Activated naive CD4-positive, alpha-beta T cell (primary cell): ENCODE measurements at places on chromosomes 11 and 22.

DNA sequence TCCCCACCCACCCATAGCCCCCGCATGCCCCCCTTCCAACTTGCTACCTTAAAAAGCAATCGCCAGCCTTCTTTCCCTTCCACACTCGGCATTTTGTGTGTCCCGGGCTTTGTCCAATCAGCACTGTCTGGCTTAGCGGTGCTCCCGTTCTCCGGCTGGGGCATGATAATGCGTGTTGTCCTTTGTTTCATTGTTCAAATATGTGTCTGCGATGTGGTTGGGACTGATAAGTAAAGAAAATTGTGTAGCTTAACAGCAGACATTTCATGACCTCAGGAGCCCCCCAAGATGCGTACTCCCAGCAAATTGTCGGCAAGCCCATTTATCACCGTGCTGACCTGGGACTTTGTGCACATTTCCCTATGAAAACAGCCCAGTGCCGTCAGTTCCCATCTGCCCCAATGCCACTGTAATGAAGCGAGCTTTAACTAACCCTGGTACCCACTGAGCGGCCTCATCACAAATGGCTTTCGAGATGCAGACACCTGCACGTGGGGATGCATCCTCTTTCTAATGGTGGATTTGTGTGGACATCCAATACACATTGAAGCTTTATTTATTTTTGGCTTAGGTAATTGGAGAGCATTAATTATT lies 167.0 kb upstream of the E2F8 start:
- no peak for DNase-seq

DNA sequence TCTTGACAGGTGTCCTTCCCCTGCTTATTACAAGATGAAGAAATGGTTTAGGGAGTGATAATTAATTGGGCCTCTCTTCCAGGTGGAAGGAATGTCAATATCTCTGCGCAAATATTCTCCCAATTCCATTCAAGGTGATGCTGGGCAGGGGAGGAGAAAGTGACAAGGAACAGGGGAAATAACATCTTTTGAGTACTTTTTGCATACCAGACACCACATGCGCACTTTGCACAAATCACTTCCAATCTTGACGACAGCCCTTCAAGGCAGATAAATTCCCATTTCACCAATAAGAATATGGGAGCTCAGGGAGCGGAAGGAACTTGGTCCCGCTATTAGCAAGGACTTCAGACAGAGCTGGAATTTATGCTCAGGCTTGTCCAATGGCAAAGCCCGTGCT lies 145.1 kb upstream of the TBCEL start:
- no peak for DNase-seq

DNA sequence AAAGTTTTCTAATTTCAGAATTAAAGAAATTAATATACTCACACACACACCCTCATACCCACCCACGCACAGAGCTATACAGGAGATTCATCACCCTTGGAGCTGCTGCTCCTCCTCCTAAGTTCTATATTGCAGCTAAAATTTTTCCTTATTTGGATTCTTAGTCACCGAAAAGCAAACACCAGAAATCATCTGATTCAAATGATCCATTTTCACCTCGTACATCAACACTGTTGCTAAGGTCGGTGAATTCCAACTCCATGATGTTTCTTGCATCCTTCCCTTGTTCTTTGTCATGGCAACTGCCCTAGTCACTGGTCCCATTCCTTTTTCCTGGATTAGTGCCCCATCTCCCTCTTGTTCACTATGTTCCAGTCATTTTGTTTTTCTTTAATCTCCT lies 286.2 kb downstream of the GRM5 start:
- DNase-seq: no peak

GRCh38 chr22:35555946-35556547 lies 15.4 kb downstream of the RASD2 start:
- no peak for DNase-seq

DNA sequence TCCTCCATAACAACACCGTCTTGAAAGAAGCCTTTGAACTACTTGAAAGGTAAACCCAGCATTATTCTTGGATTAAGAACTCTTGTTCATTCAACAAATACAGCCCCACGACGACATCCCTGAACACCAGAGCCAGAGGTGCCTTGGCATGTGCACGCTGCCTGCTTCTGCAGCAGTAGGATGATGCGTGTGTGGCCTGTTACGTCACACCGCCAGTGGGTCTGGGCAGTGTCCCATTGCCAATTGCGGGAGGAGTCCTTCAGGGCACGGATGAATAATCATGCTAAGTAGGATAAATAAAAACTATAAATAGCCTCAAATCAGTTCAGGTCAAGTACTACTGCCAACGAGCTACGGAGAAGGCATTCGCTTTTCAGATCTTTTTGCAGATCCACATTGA lies 380.5 kb downstream of the SHANK2 start:
- DNase-seq: no peak

DNA sequence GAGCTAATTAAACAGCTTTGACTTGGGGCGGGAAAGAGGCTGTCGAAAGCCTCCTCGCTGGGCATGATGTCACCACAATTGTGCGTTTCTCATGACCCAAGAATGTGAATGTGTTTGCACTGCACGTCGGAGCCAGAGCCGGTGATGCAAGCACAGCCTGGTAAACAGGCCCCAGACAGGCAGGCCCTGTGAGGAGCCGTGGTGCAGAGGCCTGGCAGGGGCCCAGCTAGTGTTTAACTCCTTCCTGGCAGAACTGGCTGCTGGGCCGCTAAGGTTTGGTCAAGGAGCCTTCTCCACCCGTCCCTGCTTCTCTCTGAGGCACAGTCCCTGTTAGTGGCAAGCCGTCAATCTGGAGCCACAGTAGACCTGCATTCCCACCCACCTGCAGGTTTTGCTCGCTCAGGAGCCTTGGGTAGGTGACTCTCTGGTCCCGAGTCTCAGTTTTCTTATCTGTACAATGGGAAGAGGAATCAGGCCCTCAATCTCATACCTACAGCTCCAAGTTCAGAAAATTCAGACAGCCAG lies 25.4 kb upstream of the SMTN start:
- DNase-seq: no peak

DNA sequence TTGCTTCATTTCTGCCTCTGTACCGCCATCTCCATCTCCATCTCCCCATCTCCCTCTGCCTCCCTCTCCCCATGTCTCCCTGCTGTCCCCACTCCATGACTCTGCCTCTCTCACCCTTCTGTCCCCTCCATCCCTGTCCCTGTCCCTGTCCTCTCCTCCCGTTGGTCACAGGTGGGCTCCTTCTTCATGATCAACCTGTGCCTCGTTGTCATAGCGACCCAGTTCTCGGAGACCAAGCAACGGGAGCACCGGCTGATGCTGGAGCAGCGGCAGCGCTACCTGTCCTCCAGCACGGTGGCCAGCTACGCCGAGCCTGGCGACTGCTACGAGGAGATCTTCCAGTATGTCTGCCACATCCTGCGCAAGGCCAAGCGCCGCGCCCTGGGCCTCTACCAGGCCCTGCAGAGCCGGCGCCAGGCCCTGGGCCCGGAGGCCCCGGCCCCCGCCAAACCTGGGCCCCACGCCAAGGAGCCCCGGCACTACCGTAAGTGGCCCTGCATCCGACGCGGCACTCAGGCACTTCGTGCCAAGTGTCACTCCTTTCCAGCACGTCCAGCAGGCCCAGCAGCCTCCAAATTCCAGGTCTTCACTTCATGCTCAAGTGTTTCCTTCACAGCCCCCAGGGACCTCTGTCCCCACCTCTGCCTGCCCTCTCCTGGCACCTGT lies 76.0 kb downstream of the CACNA1I start:
- no peak for DNase-seq

DNA sequence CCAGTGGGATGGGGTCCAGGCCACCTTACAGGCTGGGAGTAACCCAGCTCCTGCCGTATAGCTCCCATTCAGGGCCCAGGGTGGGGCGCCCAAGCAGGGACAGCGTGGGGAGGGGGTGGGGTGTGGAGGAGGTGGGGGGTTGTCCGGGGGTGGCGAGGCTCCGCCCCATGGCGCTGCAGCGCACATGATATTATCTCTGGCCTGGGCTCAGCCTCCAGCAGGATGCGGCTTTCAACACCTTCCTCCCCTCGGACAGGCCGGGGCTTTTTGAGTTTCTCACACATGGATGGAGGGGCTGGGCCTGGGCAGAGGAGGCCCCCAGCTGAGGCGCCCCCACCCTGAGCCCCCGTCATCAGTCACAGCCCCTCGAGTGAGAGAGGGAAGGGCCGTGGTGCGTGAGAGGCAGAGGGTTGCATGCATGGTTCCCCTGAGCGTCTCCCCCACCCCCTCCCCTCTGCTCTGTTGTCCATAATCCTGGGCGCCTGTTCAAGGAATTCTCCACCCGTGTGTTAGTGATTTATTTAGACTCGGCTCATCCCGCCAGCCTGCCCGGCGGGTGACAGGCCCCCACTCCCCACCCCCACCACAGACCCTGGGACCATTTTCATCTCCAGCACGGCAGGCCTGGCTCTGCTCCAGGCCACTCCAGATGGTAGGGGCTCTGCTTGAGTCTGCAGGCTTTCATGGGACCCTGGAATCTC lies 44.9 kb downstream of the WNT11 start:
- DNase-seq: no peak

DNA sequence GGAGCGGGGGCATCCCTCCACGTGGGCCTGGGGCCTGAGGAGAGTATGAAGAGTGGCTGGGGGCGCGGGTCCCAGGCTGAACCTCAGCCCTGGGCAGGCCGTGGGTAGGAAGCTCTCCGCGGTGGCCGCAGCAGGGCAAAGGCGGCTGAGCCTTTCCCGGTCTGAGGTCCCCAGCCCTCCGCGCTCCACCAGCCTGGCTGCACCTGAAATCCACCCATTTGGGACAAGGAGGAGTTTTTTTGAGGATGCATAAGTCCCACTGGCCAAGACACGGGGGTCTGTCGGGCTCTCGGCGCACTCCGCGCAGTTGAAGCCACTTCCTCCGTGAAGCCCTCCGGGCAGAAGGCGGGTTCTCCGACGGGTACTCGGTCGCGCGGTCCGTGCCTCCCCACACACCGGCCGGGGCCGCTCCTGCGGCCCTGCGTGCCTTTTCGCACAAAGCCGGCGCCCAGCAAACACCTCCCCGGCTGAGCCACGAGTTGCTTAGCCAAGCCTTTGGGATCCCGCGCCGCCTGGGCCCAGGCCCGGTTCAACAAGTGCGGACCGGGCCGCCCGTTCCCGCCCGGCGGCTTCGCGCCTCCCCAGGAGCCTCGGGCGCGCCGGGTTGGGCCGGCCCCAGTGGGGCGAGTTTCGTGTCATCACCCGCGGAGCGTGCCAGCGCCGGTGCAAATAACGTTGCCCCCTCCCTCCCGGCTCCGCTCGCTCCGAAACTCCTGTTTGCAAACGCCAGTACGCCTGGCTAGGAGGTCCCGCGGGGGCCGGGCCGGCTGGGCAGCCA lies 666 bp upstream of the OVOL1 start:
- no peak for DNase-seq

DNA sequence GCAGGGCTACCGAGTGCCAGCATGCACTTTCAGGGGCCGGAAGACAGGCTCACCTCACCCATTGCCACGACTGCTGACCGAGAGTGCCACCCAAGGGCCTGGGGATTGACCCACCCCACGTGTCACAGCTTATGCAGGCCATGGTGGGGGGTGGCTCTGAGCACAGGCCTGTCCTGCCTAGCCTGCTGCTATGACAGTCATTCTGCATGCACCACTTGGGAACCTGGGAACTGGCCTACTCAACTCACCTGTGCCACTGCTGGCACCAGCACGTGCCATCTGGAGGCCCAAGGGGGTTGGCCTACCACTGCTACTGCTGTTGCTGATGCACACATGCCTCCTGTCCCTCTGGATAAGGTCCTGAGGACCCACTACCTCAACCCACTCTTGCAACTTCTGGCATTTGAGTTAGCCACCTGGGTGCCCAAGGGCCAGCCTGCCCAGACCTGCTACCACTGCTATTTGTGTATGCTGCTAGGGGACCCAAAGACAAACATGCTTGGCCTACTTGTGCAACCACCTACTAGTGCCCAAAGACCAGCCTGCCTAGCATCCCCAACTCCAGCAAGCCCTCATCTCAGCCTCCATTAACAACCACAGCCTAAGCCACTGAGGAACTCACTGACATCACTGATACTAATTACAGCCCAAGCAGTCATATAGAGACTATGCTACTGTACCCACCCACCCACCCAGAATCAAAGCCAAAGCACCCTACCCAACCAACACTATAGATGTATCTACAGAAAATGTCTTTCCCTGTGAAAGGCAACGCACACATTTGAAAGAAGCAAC lies 59.0 kb upstream of the NARS2 start:
- no peak for DNase-seq
